ENCODE measurements at places on chromosomes 12 and 14.
A peak's percentile ranks its signal among the peaks of the same experiment; 100 is the strongest.

- DNase-seq: peak; percentile 35
Measured at GRCh38 chr14:61140872-61141271, 140.3 kb downstream of the TMEM30B start.

DNA sequence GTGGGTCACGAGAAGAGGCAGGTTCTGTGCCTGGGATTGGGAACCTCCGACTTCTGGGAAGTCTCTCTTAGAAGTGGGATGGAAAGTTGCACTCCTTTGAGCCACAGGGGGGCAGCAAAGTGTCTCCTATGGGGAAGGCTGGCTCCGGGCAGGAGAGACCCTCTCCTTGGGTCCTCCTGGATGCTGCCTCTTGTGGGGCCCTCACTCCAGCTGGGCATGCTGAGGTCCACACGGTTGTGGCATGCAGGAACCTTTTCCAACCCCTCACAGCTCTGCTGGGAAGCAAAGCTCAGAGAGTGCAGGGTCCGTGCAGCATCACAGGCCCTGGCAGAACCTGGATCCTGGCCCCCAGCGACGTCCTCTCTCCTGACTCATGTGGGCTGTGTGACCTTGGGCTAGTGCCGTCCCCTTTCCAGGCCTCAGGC, 17.4 kb downstream of the SDSL start:
- peak; percentile 39 for DNase-seq

GRCh38 chr12:52691076-52691840, 11.1 kb upstream of the KRT1 start:
- peak; percentile 65 for DNase-seq

DNA sequence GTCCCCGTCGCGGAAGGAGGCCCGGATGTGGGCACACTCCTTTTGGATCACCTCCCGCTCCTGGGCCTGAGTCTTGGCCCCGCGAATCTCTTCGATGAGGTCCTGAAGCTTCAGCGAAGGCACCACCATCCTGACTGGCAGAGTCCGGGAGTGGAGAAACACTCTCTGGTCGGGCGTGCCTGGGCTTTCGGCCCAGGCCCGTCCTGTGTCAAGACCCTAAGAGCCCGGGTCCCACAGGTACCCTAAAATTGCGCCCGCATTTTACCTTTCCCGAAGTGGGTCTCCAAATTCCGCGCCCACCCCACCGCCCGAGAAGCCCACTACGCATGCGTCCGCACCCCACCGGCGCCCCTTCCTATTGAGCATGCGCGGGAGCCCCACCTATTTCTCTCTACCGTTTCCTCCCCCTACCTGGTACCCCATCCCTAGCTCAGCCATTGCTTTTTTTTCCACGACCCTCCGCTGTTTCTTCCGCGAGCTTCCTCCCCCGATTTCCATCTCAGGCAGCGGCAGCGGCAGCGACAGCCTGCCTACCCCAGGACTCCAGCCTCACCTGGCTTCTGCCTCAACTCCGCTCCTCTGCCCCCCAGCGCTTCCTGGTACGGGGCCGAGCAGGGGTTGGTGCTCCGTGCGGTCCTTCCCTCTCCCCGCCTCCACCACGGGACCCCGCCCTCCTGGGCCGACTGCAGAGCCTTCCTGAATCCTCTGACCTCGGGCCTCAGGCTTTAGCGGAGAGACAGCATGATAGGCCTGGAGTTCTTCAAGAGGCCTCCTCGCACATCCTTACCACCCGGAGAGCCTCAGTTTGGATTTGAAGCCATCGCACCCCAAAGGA, at the start of gene AP1G2:
AP1G2 (minus strand) TSS at position 606 of the 835 bp plus-strand sequence; CDS start at position 129, 477 bp downstream.
- DNase-seq: peak; percentile 93

DNA sequence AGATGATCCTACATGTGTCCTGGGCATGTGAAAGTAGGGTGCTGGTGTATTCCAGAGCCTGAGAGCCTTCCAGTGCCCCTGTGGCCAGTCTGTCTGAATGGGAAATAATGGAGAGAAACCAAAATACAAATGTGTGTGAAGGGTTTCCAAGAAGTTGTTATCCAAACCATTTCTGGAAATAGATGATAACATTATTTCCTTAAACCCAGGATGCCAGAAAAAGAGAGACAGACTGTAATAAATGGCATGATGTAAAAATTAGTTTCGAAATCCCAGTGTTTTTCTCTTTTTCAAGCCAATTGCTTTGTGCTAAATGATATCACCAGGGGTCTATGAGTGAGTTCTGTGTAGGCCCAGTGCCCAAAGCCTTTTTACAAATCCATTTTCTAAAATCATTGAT, 175.3 kb downstream of the PHLDA1 start:
- no peak for DNase-seq

DNA sequence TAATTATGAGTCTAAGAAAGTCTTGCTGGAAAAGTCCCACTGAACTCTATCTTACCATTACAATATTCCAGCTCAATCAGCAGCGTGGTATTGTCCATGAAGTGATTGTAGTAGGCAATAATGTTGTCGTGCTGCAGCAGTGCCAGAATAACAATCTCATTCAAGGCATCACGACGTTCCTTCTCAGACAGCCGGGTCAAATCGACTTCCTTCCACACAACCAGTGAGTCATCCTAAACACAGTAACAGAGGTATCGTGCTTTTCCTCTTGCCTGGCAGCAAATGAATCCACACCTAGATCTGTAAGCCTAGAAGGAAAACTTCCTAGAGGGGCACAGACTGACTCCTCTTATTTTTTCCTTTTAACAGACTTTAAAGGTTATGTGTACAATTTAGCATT, 2.9 kb downstream of the NEK9 start:
- DNase-seq: no peak

- DNase-seq: no peak
Measured at GRCh38 chr14:90649083-90649482, 167.1 kb downstream of the TTC7B start.

- DNase-seq: no peak
Measured at GRCh38 chr14:104685216-104685997, 4.0 kb upstream of the INF2 start.

DNA sequence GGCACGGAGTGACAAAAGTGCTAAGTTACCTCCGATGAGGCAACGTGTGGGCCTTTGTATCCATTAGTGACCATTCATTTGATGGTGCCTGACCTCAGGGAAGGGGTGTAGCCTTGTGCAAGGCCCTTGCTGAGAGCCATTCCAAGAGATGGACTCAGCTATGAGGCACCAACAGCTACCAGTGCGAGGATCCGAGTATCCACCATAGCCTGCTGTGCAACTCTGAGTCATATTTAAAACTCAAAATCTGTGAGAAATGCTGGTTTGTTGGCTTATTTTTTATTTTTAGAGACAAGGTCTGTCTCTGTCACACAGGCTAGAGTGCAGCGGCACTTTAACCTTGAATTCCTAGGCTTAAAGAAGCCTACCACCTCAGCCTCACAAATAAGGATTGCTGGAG, 25.1 kb upstream of the WNK1 start:
- no peak for DNase-seq

DNA sequence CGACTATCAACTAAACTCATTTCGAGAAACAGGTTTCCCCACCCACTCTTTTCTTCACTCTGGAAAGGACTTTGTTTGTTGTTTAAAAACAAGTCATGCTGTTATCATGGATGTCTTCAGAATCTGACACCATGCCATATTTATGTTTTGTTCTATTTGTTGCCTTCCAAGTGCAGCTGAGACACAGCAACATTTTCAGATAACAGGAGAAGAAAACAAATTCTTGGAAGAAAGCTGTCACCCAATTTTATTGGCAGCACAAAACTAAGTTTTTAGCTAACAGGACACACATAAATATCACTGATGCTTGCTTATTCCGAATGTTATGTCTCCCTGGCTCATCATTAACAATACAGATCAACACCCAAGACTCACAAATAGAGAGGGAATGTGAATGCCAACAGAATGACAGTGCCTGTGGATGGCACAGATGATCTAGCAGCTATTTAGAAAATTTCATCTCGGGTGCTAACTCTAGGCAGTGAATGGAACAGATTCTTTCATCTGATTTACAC, 147.9 kb downstream of the RPS29 start:
- no peak for DNase-seq

DNA sequence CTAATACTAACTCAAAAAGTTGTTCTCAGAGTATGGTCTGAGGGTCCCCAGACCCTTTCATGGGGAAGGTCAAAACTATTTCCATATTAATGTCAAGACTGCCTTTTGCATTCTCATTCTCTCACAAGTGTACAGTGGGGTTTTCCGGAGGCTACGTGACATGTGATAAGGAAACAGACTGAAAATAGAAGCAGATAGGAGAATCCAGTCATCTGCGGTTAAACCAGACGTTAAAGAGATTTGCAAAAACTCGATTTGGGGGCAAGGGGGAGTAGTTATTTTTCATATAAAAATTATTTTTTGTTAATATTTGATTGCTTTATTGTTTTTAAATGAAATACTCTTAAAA, 1.0 kb upstream of the NAP1L1 start:
- DNase-seq: no peak

- DNase-seq: no peak
Measured at GRCh38 chr12:109729801-109730200, 16.2 kb downstream of the FAM222A start.

DNA sequence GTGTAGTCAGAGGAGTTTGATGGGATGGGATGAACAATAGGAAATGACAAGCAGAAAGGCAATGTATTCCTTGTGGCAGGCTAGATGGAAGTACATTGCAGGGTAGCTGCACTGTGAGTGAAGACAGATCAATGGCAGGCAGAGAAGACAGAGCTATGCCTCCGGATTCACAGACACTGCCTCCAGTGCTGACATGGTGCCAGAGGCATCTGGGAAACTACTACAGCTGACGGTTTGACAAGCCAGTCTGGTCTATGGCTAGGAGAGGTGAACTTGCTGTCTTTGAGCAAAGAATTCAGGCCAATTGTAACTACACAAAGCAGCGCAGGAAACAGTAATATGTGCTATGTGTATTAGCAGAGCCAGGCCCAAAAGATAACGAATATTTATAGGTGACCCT, 193.5 kb downstream of the DIO2 start:
- peak; percentile 15 for DNase-seq

GRCh38 chr14:99348816-99349614, 77.0 kb upstream of the BCL11B start:
- DNase-seq: peak; percentile 40

- DNase-seq: no peak
Measured at GRCh38 chr12:31531893-31532292, 59.0 kb downstream of the DENND5B start.

DNA sequence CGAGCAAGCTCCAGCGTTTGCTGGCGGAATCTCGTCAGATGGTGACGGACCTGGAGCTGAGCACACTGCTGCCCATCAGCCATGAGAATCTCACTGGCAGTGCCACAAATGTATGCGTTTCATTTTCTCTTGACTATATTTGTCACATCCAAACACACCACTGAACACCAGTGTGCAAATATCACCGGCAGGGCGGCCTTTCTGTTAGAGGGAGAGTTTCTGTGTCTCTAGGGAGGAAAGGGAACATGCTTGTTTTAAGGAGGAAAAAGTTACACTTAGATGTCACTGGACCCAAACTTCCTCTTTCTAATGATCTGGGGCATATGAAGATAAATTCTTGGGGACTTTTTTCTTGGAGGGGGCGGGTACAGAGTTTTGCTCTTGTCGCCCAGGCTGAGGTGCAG, 21.9 kb upstream of the HIP1R start:
- peak; percentile 30 for DNase-seq

GRCh38 chr14:64580467-64580866, 30.7 kb downstream of the PPP1R36 start:
- DNase-seq: no peak

- DNase-seq: no peak
Measured at GRCh38 chr14:99309220-99309766, 37.3 kb upstream of the BCL11B start.

DNA sequence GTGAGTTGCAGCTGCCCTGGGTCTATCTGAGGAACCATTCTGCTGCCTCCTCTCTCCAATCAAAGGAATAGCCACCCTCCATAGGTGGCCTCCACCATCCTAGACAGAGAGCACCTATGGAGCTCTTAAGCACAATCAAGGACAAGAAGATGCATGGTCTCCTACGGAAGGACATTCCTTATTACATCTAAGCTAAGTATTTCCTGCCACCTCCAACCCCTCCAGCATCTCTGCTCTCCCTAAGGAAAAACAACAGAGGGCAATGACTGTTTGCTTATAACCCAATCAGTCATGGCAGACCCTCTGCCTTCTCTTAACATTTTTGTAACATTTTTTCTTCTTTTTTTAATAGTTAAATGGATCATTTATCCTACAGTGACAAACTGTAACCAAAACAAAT, 14.8 kb upstream of the OR6J1 start:
- no peak for DNase-seq

- peak; percentile 88 for DNase-seq
Measured at GRCh38 chr14:55297611-55298499, 26.6 kb downstream of the FBXO34 start.

DNA sequence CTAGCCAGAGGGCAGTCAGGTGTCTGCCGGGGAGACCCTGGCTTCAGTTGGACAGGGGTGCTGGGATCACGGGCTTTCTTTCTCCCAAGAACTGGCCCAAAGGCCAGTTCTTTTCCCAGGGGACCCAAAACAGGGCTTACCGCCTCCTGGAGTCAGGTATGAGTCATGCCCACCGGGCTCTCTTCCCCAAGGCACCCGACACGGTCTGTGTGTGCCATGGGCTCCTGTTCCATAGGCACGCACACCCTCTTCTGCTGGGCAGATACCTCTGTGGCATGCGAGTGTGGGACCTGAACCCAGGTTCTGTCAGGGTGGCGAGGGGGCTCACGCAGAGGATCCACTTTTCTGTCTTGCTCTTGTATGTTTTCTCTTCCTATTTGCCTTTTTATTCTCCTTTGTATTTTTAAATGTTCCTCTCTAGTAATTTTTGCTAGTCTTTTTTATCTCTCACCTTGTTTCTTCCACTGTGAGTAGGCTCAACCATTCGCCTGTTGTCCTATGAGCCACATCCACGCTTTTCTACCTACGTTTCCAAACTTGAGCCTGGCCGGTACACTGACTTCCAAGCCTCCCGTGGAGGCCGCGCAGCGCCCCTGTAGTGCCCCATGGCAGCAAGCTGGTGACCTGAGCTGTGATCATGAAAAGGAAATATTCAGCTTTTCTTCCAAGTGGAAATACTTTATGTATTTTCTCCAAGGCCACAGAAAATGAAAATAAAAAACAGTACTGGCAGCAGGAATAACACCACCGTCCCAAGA, 362.2 kb downstream of the CACNA1C start:
- no peak for DNase-seq

DNA sequence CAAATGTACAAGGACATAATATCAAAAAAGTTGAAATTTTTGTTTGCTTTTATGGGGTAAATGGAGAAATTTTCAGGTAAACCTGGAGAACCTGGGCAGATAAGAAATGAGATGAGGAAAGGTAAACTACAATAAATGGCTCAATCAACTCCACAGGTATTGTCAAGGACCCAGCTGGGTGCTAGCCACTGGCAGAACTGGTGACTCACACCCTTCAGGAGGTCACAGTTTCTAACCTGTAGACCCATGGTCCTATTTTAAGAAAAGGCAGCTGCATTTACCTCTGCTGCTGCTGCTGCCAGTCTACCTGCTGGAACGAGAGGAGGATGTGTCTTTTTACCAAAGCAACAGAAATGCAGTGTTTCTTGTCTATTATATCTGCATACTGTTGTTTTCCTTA, 226.6 kb downstream of the ALG10B start:
- no peak for DNase-seq

- DNase-seq: peak; percentile 38
Measured at GRCh38 chr12:123388951-123389559, 5.1 kb downstream of the KMT5A start.

GRCh38 chr12:130805635-130806034, 33.4 kb downstream of the STX2 start:
- no peak for DNase-seq

- DNase-seq: no peak
Measured at GRCh38 chr12:58648176-58648575, 272.1 kb downstream of the LRIG3 start.

Data from stomach (tissue), 19 donors.